ENCODE measurements at places on chromosomes 5 and 9. TPM values are rescaled to one million over a fixed set of nuclear protein-coding genes. Genes with fewer than 3 reads are reported as not detected.

The HMCN2 gene
- 0.18 TPM for polyA plus RNA-seq

The PLEKHG4B gene
- 0.32 TPM for polyA plus RNA-seq

The TMEM171 gene
- not detected for polyA plus RNA-seq

The HBEGF gene
- polyA plus RNA-seq, result 6.7 TPM

The ZMYND19 gene
- 62.4 TPM for polyA plus RNA-seq

The FCHO2 gene
- 19.9 TPM for polyA plus RNA-seq

The OR1N2 gene
- not detected for polyA plus RNA-seq

The SPINK7 gene
- not detected for polyA plus RNA-seq

The SQSTM1 gene
- 64.5 TPM for polyA plus RNA-seq

The C6 gene
- 2.6 TPM for polyA plus RNA-seq

The SIT1 gene
- polyA plus RNA-seq, result not detected

The DNAJC18 gene
- 40.2 TPM for polyA plus RNA-seq

The UNC13B gene
- 37.2 TPM for polyA plus RNA-seq

The SLC12A2 gene
- polyA plus RNA-seq, result 26.5 TPM

The ORM2 gene
- polyA plus RNA-seq, result not detected

The BSPRY gene
- polyA plus RNA-seq, result not detected

The CER1 gene
- not detected for polyA plus RNA-seq

The ASTN2 gene
- polyA plus RNA-seq, result 7.3 TPM

The PCDHGB4 gene
- polyA plus RNA-seq, result 13.0 TPM

The RAB3C gene
- polyA plus RNA-seq, result 94.3 TPM

The PCDHGB7 gene
- polyA plus RNA-seq, result 4.7 TPM

The UAP1L1 gene
- polyA plus RNA-seq, result 0.36 TPM

The C5orf52 gene
- not detected for polyA plus RNA-seq

The ZNF189 gene
- polyA plus RNA-seq, result 28.0 TPM

The KCNV2 gene
- polyA plus RNA-seq, result not detected

The SLC36A2 gene
- not detected for polyA plus RNA-seq

The IL5 gene
- polyA plus RNA-seq, result not detected

The LHX3 gene
- not detected for polyA plus RNA-seq

The MTX3 gene
- 19.4 TPM for polyA plus RNA-seq

The C7 gene
- polyA plus RNA-seq, result 0.78 TPM

The MATR3 gene
- polyA plus RNA-seq, result 920 TPM

The OR1Q1 gene
- not detected for polyA plus RNA-seq

The SLC6A7 gene
- polyA plus RNA-seq, result 4.6 TPM

The GLRA1 gene
- polyA plus RNA-seq, result not detected

The TNC gene
- polyA plus RNA-seq, result 2.1 TPM

The LHX6 gene
- 0.14 TPM for polyA plus RNA-seq

The ROR2 gene
- 0.74 TPM for polyA plus RNA-seq

The BTF3 gene
- 324 TPM for polyA plus RNA-seq

The TXNDC8 gene
- not detected for polyA plus RNA-seq

The CNTFR gene
- polyA plus RNA-seq, result 19.0 TPM

The ABLIM3 gene
- 15.3 TPM for polyA plus RNA-seq

The TLE1 gene
- 93.0 TPM for polyA plus RNA-seq

The OTP gene
- polyA plus RNA-seq, result not detected

The BHMT2 gene
- not detected for polyA plus RNA-seq

The FOXD4 gene
- polyA plus RNA-seq, result 2.3 TPM

The NR2F1 gene
- 2.3 TPM for polyA plus RNA-seq

The PITX1 gene
- polyA plus RNA-seq, result not detected

The ZNF608 gene
- 32.4 TPM for polyA plus RNA-seq

The PRRC2B gene
- 89.5 TPM for polyA plus RNA-seq

The HTR1A gene
- polyA plus RNA-seq, result not detected

The DNAI1 gene
- polyA plus RNA-seq, result 0.99 TPM

The PCDHAC1 gene
- 2.4 TPM for polyA plus RNA-seq

The FXN gene
- 7.3 TPM for polyA plus RNA-seq

The AQP3 gene
- polyA plus RNA-seq, result not detected

The PCDHGB1 gene
- polyA plus RNA-seq, result 0.68 TPM

The C1QTNF2 gene
- not detected for polyA plus RNA-seq
